ENCODE measurements at places on chromosomes 11 and 22.

DNA sequence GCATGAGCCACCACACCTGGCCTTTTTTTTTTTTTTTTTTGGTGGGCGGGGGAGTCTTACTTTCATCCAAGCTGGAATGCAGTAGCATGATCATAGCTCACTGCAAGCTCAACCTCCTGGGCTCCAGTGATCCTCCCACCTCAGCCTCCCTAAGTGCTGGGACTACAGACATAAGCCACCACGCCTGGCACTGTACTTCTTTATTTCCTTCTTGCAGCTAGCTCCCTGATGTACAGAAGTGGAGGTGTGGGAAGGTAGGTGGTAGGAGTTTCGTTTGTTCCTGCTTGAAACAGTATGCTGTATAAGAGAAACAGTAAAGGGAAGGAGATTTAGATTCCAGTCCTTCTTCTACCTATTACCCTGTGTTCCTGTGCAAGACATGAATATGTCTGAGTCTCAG, 72.1 kb downstream of the WNT11 start:
- DNase-seq: no peak

DNA sequence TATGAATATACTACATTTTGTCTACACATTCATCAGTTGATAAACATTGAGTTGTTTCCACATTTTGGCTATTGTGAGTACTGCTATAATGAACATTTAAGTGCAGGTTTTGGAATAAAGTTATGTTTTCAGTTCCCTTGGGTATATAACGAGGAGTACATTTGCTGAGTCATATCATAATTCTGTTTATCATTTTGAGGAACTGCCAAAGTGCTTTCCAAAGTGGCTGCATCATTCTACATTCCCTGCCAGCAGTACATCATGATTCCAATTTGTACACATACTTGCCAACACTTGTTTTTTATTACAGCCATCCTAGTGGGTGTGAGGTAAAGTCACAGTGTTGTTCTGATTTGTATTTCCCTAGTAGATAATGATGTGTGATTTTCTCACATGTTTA, 1458.6 kb upstream of the TENM4 start:
- DNase-seq: no peak

DNA sequence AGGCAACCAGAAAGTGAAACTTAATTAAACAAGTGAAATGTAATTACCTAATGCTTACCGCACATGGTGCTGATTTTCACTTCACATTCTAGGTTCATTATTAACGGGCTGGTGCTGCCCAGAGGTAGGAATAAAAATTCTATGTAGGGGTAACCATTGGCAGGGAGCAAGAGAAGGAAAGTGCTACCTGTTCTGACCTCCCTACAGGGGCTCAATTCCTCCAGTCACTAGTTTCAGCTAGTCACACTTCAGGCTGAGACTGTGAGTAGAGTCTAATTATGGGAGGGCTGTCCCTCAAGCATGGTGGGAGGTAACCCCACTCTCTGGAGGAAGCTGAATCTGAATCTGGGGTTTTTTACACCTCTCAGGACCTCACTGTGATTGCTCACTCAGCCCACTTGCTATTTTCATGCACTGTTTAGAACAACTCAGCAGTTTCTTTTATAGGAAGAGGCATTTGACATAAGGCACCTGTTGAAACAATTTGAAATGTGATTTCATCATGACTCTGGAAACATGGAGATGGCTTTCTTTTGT, 75.4 kb downstream of the MAML2 start:
- DNase-seq: no peak

GRCh38 chr11:977830-978720, 52.4 kb downstream of the AP2A2 start:
- no peak for DNase-seq

DNA sequence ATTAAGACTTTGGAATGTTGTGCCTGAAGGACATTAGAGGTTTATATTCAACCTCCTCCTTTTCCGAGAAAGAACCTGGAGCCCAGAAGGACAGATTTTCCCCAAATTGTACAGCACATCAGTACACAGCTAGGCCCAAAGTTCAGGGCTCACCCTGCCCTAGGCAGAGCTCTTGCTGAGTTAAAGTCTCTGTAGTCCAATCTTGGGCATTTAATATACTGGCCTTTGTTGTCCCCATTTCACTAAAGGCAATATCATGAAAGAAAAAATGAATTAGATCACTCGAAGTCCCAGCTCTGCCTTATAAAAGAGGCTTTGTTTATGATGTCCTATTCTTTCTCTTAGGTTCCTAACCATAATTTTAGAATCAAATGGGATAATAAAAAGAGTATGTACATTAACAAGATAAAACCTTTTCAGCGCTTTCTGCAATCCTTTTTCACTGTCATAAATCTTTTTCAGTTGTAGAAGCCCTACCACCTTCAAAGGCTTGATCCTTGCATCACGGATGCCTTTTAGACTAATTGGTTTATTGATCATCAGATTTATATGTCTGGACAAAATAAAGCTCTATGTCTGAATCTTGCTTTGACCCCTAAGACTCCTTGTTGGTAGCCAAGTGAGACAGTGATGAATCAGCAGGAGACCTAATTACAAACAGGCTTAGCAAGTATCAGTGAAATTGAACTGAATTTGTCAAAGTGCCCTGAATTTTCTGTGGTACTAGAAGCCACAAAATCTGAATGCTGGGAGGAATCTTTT, 39.8 kb downstream of the RELT start:
- DNase-seq: no peak

- no peak for DNase-seq
Observed at GRCh38 chr11:44016131-44016530, 31.6 kb upstream of the ACCSL start.

DNA sequence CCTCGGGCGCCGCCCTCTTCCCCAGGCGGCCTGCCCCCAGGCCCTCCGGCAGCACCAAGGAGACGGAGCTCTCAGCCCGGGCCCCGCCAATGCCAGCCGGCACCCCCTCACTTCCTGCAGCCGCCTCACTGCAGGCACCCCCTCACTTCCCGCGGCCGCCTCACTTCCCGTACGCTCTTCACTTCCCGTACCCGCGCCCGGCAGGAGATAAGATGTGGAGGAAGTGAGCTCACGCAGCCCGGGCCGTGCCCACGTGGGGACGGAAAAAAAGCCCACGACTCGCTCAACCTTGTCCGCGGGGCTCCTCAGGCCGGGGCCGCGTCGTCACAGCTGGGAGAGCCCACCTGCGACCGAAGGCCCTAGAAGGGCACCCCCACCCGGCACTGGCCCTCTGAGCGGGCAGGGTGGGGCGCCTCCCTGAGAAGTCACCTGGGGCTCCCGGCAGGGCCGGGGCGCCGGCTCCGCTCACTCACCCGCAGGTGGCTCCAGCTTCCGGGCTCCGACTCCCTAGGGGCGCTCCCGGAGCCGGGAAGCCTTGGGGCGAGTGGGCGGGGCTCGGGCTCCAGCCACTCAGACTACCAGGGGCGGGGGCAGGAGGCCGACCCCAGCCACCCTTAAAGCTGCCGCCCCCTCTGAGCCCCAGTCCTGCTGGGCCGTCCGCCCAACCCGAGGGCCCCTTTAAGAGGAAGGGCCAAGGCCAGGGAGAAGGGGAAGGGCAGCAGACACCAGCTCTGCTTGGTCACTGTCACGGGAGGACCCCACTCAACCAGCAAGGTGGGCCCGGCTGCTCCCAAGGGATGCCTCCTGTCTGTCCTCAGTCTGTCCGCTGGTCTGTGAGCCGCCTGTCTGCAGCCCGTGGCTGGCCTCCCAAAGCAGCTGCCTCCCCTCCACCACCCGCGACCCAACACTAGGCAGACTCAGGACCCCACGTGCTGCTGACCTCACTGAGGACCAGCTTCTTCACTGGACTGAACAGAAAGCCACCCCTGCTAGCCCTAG, 31.4 kb downstream of the PISD start:
- DNase-seq: peak; percentile 67

GRCh38 chr11:74288161-74288560, 23.3 kb downstream of the P4HA3 start:
- peak; percentile 32 for DNase-seq

GRCh38 chr22:42376711-42377554, 55.3 kb downstream of the NFAM1 start:
- peak; percentile 10 for DNase-seq

DNA sequence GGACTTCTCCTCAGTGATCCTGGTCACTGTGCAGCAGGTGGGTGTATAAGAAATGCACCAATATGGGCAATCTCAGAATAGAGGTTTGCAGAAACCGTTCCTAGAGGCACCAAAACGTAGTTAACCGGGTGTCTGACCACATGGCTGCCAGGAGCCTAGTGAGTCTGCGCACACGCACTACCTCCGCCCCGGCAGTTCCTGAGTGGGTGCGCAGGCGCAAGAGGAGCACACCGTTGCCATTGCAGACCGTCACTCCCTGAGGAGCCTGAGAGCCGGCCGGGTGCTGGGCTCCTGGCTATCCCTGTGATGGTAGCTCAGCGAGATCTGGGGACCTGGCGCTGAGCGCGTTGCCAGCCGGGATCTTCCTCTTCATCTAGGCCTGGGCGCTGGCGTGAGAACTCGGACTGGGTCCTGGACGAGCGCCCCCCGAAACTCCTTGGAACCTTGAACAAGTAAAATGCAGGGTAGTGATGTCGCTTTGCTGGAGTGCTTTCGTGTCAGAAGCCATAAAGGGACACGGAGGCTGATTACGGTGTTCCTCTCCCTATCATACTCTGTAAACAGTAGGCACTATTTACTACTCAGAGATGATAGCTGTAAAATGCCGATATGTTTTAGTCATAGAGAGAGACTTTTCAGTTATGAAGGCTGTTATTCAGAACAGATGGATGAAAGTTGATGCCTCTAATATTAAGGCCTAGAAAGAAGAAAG, at the start of gene MS4A13:
MS4A13 (plus strand) TSS at position 249 of the 712 bp plus-strand sequence. CDS start 2,692 bp downstream, outside the sequence.
- DNase-seq: no peak

GRCh38 chr22:31130873-31131272, 8.1 kb downstream of the INPP5J start:
- DNase-seq: no peak

DNA sequence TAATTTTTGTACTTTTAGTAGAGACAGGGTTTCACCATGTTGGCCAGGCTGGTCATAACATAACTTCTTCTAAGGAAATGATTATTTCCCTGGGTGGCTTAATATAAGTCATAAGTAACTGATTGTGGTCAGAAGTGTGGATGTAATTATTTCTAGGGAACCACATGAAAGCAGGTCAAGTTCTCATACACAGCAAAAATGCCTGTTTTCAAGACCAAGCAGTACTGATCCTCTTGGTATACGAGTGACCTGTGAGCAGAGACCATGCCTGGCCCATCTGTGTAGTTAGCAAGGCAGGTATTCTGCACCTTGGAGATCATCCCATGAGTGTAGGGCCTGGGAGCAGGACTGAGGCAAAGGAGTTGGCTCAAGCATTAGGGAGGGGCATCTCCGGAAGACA, 32.5 kb upstream of the NUCB2 start:
- no peak for DNase-seq
